ENCODE measurements at places on chromosomes 5 and 9. TPM values are rescaled to one million over a fixed set of nuclear protein-coding genes. Genes with fewer than 3 reads are reported as not detected.
A peak's percentile ranks its signal among the peaks of the same experiment; 100 is the strongest.

- H3K36me3 ChIP-seq, result no peaks in the 10 kb centered on the region
- H3K27ac ChIP-seq, result no peak overlapping the region
- no peaks in the 10 kb centered on the region for H3K4me1 ChIP-seq
These were observed 259.2 kb downstream of the PDZD2 start for GRCh38 chr5:31898036-31898632.

The ASPN gene
- not detected for total RNA-seq

GRCh38 chr5:160467555-160468362, 46.1 kb downstream of the PTTG1 start:
- no peaks in the 10 kb centered on the region for H3K36me3 ChIP-seq
- no peaks in the 10 kb centered on the region for H3K27me3 ChIP-seq
- peak overlapping the region; percentile 82 for H3K27ac ChIP-seq
- peak; percentile 81 for DNase-seq
- H3K4me1 ChIP-seq, result peaks cover 68% of the 10 kb centered on the region

GRCh38 chr9:137139468-137140150, 655 bp downstream of the GRIN1 start:
- H3K4me1 ChIP-seq, result no peaks in the 10 kb centered on the region
- no peaks in the 10 kb centered on the region for H3K36me3 ChIP-seq
- H3K4me3 ChIP-seq, result no peak overlapping the region
- H3K27me3 ChIP-seq, result peaks cover 10% of the 10 kb centered on the region

The PRSS3 gene
- 225 TPM for total RNA-seq

- H3K27ac ChIP-seq, result no peak overlapping the region
- no peak for DNase-seq
- H3K4me3 ChIP-seq, result no peak overlapping the region
These were observed 21.6 kb downstream of the CEMIP2 start for GRCh38 chr9:71746758-71747125.

DNA sequence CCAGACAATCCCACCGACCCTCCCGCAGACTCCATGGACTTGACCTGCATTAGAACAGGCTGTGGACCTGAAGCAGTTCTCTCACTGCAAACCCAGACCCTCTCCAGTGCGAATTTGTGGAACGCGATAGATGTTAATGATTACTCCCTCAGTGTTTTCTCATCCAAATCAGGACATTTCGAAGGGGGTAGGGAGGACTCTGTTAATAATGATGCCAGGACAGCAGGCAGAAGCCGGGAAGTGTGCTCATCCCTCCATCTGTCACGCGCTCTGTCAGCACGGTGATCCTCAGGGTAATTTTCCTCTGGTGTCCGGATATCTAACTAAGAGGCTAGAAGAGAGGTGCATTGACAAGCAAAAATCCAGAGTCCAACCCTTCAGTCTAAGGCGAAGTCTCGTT, 18.8 kb downstream of the RAPGEF1 start:
- no peak overlapping the region for H3K27ac ChIP-seq
- no peaks in the 10 kb centered on the region for H3K4me1 ChIP-seq
- DNase-seq, result no peak
- no peaks in the 10 kb centered on the region for H3K36me3 ChIP-seq
- no peak overlapping the region for H3K4me3 ChIP-seq

GRCh38 chr5:53183880-53184279, 74.3 kb upstream of the MOCS2 start:
- no peaks in the 10 kb centered on the region for H3K36me3 ChIP-seq
- DNase-seq, result no peak
- no peak overlapping the region for H3K4me3 ChIP-seq
- H3K27me3 ChIP-seq, result no peaks in the 10 kb centered on the region

- no peak overlapping the region for H3K4me3 ChIP-seq
- H3K27me3 ChIP-seq, result no peaks in the 10 kb centered on the region
- no peaks in the 10 kb centered on the region for H3K4me1 ChIP-seq
- H3K36me3 ChIP-seq, result peaks cover 53% of the 10 kb centered on the region
- DNase-seq, result no peak
These were observed 23.2 kb downstream of the RAD23B start for GRCh38 chr9:107306308-107306707.

GRCh38 chr5:175617447-175617846, 40.4 kb upstream of the HRH2 start:
- H3K27me3 ChIP-seq, result peaks cover 23% of the 10 kb centered on the region
- no peak overlapping the region for H3K27ac ChIP-seq
- H3K4me3 ChIP-seq, result no peak overlapping the region
- DNase-seq, result no peak

The OR13C8 gene
- total RNA-seq, result not detected

DNA sequence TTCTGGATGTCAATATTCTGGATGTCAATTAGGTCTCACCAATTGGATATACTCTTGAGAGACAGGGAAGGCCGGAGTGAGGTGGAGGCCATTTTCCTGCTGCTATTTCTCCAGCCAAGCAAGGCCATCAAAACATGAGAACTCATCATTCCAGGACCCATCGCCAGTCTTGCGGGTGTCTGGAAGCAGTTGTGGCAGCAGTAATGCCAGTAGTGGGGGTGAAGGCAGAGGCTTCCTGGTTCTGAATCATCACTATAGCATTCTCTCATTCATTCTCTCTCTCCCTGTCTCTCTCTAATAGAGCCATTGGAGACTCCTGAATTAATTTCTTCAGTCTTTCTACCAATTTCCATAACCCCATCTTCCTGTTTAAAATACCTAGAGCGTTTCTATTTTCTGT, 71.8 kb downstream of the EGFLAM start:
- H3K4me3 ChIP-seq, result no peak overlapping the region
- H3K36me3 ChIP-seq, result no peaks in the 10 kb centered on the region
- H3K4me1 ChIP-seq, result 0 out of 2 replicates have a peak, but pooled peaks cover 4% of the 10 kb centered on the region
- H3K27me3 ChIP-seq, result peaks cover 32% of the 10 kb centered on the region

The DPYSL3 gene
- total RNA-seq, result 19.5 TPM

DNA sequence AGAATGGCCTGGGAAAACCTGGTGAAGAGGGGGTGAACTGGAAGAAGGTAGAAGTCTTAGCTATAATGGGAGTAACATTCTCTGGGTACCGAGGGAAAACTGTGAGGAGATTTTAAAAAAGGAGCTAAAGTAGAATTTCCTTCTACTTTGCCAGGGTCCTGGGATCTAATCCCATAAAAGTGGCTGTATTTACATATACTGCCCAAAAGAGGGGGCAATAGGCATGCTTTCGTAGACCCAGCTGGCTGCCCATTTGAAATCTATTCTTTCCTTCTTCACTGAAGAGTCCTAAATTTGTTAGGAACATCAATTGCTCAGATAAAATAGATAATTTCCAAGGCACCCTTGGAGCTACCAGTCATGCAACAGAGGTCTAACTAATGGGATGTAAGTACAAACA, 159.2 kb downstream of the CDC42SE2 start:
- H3K27me3 ChIP-seq, result no peaks in the 10 kb centered on the region
- no peaks in the 10 kb centered on the region for H3K36me3 ChIP-seq
- H3K4me3 ChIP-seq, result no peak overlapping the region
- DNase-seq, result peak; percentile 31

- peaks cover 15% of the 10 kb centered on the region for H3K4me1 ChIP-seq
- no peak overlapping the region for H3K4me3 ChIP-seq
- DNase-seq, result peak; percentile 60
- no peak overlapping the region for H3K27ac ChIP-seq
- H3K27me3 ChIP-seq, result no peaks in the 10 kb centered on the region
These were observed 41.0 kb upstream of the SLC12A7 start for GRCh38 chr5:1152771-1153282.

The LCN2 gene
- total RNA-seq, result 154 TPM

DNA sequence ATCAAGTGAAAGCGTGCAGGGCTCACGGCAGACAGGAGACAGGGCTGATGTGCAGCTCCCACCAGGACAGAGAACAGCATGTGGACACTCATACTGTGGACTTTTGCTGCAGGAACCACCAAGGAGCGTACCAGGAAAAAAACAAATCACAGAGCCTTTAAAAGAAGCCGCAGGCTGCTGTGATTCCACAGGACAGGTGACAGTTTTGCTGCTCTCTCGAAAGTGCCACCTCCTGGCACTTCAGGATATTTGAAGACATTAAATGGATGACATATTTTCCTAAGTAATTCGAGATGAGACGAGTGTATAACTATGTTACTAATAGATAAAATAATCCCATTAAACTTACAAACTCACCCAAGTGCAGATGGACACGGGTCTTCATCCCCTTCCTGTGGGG, 29.3 kb downstream of the ZDHHC11 start:
- H3K27me3 ChIP-seq, result no peaks in the 10 kb centered on the region
- no peak for DNase-seq
- no peaks in the 10 kb centered on the region for H3K36me3 ChIP-seq
- no peaks in the 10 kb centered on the region for H3K4me1 ChIP-seq

The PROB1 gene
- total RNA-seq, result 2.2 TPM

DNA sequence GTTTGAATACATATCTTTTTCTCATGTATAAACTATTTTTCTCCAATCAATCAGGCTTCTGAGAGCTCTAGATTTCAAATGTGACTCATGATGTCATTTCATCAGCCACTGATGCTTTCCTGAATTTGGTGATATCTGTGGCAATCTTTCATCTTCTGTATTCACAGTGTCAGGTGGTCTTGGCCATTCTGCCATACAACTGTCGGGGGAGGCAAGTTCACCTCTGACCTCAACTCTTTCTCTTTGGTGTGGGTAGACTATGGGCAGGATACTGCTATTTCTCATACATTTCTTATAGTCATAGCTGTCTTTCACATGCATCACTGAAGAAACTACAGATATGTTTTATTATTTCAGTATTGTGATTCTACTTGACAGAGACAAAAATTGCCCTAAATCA, 414.1 kb upstream of the MEF2C start:
- H3K27ac ChIP-seq, result no peak overlapping the region
- no peak overlapping the region for H3K4me3 ChIP-seq
- no peaks in the 10 kb centered on the region for H3K36me3 ChIP-seq
- peaks cover 29% of the 10 kb centered on the region for H3K4me1 ChIP-seq

The TRAF2 gene
- total RNA-seq, result 25.4 TPM

DNA sequence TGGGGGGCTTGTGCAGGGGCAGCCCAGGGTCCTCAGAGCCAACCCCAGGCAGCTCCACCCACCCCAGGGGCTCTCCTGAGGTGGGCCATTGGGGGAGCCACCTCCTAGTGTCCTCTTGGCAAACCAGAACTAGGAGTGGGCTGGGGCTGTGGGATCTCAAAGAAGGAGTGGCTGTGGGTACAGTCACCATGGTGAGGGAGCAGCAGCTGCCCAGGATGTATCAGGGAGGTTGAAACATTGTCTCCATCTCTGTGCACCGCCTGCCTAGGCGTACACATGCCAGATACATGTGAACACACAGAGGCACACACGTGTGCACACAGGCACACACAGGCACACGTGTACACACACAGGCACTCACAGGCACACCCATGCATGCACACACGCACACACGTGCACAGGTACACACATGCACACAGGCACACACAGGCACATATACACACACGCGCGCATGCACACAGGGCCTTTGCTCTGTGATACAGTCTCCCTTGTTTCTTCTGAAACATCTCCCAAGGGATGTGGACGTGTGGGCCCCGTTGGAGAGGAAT, 10.7 kb downstream of the LCN12 start:
- H3K27me3 ChIP-seq, result no peaks in the 10 kb centered on the region
- H3K36me3 ChIP-seq, result no peaks in the 10 kb centered on the region
- H3K4me1 ChIP-seq, result peaks cover 8% of the 10 kb centered on the region
- H3K27ac ChIP-seq, result no peak overlapping the region
- no peak overlapping the region for H3K4me3 ChIP-seq
- no peak for DNase-seq

DNA sequence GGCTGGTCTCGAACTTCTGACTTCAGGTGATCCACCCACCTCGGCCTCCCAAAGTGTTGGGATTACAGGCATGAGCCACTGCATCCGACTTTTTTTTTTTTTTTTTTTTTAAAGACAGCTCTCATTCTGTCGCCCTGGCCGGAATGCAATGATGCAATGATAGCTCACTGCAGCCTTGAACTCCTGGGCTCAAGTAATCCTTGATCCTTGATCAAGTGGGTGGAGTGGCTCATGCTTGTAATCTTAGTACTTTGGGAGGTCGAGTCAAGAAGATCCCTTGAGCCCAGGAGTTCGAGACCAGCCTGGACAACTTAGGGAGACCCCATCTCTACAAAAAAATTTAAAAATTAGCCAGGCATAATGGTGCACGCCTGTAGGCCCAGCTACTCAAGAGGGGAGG, 8.1 kb downstream of the SEC24A start:
- no peaks in the 10 kb centered on the region for H3K4me1 ChIP-seq
- H3K4me3 ChIP-seq, result no peak overlapping the region
- peaks cover 5% of the 10 kb centered on the region for H3K36me3 ChIP-seq
- no peaks in the 10 kb centered on the region for H3K27me3 ChIP-seq
- H3K27ac ChIP-seq, result no peak overlapping the region

The PRLR gene
- total RNA-seq, result 0.40 TPM

The IRX1 gene
- not detected for total RNA-seq

DNA sequence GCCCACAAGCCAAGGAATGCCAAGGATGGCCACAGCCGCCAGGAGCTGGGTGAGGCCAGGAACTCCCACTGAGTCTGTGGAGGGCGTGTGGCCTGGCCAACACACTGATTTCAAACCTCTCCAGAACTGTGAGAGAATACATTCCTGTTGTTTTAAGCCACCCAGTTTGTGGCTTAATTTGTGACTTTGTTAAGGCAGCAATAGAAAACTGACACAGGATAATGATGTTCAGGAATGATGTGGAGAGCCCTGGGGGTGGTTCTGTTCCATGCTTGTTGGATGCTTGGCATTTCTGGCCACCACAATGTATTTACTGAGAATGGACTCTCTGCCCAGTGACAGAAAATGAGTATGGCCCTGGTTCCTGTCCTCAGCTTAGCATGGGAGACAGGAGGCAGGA, 82.8 kb downstream of the DAP start:
- H3K36me3 ChIP-seq, result peaks cover 60% of the 10 kb centered on the region
- no peaks in the 10 kb centered on the region for H3K4me1 ChIP-seq
- no peak for DNase-seq
- H3K27me3 ChIP-seq, result no peaks in the 10 kb centered on the region

GRCh38 chr9:25648116-25648515, 30.1 kb downstream of the TUSC1 start:
- H3K36me3 ChIP-seq, result no peaks in the 10 kb centered on the region
- no peak for DNase-seq
- no peaks in the 10 kb centered on the region for H3K4me1 ChIP-seq
- H3K27me3 ChIP-seq, result no peaks in the 10 kb centered on the region

GRCh38 chr5:51669095-51669494, 285.8 kb downstream of the ISL1 start:
- no peaks in the 10 kb centered on the region for H3K4me1 ChIP-seq
- H3K4me3 ChIP-seq, result no peak overlapping the region
- no peak overlapping the region for H3K27ac ChIP-seq
- DNase-seq, result no peak

- peak overlapping the region; percentile 71 for H3K4me3 ChIP-seq
- peak; percentile 44 for DNase-seq
- peaks cover 21% of the 10 kb centered on the region for H3K36me3 ChIP-seq
- no peaks in the 10 kb centered on the region for H3K27me3 ChIP-seq
- no peak overlapping the region for H3K27ac ChIP-seq
These were observed 1.1 kb upstream of the DAP start for GRCh38 chr5:10761933-10762775.

All from PC-3 (cell line).